ENCODE measurements at places on chromosomes 7 and 10. TPM values are rescaled to one million over a fixed set of nuclear protein-coding genes. Genes with fewer than 3 reads are reported as not detected.

MMP21 gene
- total RNA-seq, result 0.33 TPM

ZNF282 gene
- total RNA-seq, result 13.0 TPM

AOC1 gene
- not detected for total RNA-seq

STRIP2 gene
- total RNA-seq, result 1.8 TPM

Measured in breast epithelium (tissue), 4 donors.